ENCODE measurements at places on chromosomes 5 and 9.

DNA sequence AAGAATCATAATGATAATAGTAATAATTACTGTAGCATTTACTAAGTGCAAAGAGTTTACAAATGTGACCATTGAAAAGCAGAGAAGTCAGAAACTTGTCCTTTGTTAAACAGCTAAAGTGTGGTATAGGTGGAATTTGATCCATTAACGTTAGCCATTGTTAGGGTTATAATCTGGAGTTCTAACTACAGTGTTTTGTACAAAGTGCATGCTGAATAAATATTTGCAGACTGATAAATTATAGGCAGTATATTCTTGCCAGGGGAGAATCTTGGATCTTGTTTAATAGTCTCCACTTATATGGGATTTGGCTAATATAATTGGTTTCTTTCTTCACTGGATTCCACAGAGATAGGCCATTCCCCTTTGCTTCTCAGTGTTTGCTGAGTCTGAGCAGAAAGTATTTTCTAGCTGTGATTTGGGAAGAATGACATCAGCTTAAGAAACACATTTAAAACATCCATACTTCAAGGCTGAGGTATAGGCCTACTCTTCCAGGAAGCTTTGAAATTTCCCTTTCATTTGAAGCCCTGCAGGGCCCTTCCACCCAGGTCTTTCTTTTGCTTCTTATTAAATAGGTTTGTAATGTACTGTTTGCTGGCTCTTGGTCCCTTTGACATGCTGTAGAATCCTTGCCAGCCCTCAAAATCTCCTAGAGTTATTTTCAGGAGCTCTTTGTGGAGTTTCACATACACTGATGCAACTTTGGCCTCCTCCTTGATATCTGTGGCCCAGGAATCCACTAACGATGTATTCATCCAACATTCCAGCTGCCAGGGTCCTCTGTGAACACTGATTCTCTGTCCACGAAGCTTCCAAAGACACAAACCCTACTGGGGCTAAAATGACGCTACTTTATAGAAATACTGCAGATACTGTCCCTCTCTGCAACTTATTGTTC is 51.4 kb downstream of the ATP10B start:
- no peak for DNase-seq

DNA sequence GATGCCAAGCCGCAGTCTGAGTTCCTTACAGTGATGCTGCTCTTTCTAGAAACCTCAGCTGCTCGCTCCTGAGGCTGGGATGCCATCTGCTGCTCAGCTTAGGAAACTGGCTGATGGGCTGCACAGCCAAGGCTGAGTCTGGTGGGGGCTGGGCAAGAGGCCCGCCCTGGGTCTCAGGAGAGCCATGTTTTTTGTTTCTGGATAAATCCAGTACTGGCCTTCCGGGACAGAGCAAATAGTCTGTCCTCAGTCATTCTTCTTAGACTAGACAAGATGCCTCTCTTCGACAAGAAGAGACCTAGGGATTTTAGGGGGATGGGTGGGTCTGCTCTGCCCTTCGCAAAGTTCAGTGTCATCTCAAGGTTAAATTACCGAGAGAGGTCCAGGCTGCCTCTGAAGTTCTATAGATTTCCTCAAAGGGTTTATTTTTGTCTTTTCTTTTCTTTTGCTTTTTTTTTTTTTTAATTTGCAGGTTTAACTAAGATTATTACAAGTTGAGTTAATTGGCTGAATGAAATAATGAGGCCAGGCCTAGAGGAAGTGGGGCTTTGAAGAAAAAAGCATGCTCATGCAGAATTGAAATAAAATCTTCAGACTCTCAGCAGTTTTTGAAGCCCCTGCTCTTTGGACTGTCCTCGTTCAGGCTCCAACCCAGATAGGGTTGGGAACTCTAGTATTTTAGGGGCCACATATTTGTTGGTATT is 30.6 kb upstream of the MATR3 start:
- DNase-seq = peak; percentile 87

- no peak for DNase-seq
These were observed 13.1 kb upstream of the IGFBPL1 start for GRCh38 chr9:38437193-38437823.

DNA sequence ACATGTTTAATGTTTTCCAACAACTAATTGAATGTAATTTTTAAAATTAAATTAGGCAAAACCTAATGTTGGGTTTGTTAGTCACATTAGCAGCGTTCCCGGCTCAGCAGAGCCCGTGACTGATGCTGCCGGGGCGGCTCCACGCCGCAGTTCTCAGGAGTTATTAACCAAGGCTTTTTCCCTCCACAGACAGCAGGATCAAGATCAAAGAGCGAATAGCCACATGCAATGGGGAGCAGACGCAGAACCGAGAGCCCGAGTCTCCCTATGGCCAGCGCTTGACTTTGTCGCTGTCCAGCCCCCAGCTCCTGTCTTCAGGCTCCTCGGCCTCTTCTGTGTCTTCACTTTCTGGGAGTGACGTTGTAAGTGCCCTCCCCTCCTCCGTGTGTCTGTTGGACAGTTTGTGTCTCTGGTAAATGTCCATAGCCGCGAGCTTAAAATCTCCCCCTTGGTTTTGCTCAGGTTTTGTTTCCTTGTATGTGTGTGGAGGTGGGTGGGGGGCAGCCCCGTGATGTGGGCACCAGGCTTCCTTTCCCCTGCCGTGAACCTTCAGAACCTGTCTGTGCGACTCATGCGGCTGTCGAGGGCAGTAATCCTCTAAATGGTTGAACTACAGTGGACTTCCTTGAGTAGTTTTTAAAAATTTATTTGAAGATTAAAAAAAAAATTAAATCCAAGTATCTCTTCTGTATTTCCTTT is 37.1 kb downstream of the TENT4A start:
- peak; percentile 9 for DNase-seq

GRCh38 chr9:11103525-11103924 is 490.7 kb upstream of the PTPRD start:
- no peak for DNase-seq

GRCh38 chr5:32450952-32451351 is 6.4 kb upstream of the ZFR start:
- DNase-seq = no peak

DNA sequence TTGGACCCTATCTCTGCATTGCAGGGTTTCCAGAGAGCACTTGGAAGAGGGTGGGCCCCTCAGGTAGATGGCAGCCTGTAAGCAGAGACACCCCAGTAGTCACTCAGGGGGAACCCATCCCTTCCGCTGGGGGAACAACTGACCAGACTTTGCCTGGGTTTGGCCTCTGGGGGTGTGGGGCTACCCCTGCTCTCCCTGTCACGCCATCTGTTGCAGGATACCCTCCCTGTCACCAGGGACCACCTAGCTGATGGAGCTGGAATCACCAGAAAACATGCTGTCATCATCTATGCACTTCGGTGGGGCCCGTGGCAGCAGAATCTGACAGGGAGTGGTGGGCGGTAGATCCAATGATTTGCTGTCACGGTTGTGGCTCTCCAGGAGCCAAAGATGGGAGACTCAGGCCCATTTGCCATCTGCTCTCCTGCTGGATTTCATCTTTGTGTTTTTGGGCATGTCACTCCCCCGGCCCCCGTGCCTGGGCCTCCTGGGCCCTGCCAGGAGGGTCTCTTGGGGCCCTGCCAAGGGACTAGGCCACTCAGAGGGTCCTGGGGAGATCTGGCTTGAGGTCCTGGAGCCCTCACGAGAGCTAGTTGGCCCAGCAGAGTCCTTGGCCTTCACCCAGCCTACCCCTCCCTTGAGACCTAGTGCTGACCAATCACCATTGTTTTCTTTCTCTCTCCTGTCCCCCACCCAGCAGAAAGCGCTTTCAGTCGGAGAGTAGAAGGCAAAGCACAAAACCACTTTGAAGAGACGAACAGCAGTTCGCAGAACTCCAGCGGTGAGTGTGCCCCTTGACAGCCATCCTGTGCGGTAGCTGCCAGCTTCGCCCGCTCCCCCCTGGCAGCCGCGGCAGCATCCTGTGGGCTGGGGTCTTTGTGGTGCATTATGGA is 45.9 kb downstream of the AMBP start:
- DNase-seq = no peak

DNA sequence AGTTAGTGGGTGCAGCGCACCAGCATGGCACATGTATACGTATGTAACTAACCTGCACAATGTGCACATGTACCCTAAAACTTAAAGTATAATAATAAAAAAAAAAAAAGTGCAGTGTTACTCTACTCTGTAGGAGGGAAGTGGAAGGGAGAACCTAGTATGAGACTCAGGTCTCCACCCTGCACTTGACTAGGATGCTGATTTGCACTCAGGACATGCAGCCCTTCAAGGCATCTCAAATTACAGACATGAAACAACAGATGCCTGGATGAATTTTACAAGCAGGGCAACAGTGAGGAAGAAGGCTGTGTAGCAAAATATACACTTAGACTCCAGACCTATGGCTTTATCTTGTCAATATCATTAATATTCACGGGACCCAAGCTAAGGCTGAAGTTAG is 16.5 kb downstream of the TRIM32 start:
- DNase-seq = no peak

- DNase-seq = no peak
These were observed 36.3 kb downstream of the CD180 start for GRCh38 chr5:67160272-67160671.

DNA sequence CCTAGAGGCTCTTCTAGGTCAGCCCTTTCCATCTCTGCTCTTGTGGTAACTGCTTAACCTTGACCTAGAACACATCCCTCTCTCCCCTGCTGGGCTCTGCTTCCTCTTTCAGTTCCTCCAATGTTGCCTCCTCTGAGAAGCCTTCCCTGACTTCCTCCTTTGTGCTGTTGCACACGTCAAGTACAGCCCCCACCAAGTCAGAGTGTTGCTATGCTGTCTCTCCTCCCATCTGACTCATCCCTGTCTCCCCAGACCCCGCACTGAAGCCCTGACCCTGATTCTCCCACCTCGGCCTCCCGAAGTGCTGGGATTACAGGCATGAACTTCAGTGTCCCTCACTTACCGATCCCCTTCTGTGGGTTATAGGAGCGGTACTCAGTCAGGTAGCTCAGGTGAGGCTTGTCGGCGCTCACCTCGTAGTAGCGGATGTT is 10.4 kb upstream of the TRIM14 start:
- no peak for DNase-seq
